Epithelial cell of umbilical artery (primary cell): ENCODE measurements at places on chromosomes 6 and 20. TPM values are rescaled to one million over a fixed set of nuclear protein-coding genes. Genes with fewer than 3 reads are reported as not detected.

Gene PGM3
- 99.2 and 115 TPM in 2 replicates for total RNA-seq

Gene MROH8
- total RNA-seq = 0.15 and 0.65 TPM in 2 replicates

Gene DDX27
- total RNA-seq = 27.9 and 29.8 TPM in 2 replicates

Gene GRM1
- not detected in 2 replicates for total RNA-seq

Gene PI3
- total RNA-seq = not detected in 2 replicates

Gene LRRC1
- total RNA-seq = 5.2 and 6.8 TPM in 2 replicates

Gene ID4
- under 0.01 TPM in 1 of 2 replicates, not detected in the other for total RNA-seq

Gene ARFGEF3
- total RNA-seq = 2.3 and 3.5 TPM in 2 replicates

Gene PTCHD4
- 0.76 and 2.9 TPM in 2 replicates for total RNA-seq

Gene FAM162B
- total RNA-seq = 0.30 TPM in 1 of 2 replicates, not detected in the other

Gene DSP
- total RNA-seq = under 0.01 and 0.46 TPM in 2 replicates

Gene HEY2
- 10.5 and 15.3 TPM in 2 replicates for total RNA-seq

Gene PKIB
- total RNA-seq = 0.76 and 0.97 TPM in 2 replicates

Gene SLC22A23
- 1.9 and 3.8 TPM in 2 replicates for total RNA-seq

Gene TCP11
- total RNA-seq = under 0.01 TPM in 1 of 2 replicates, not detected in the other

Gene CDS2
- 26.6 and 44.1 TPM in 2 replicates for total RNA-seq

Gene RGS19
- 11.7 and 18.2 TPM in 2 replicates for total RNA-seq

Gene MTO1
- 19.2 and 26.9 TPM in 2 replicates for total RNA-seq

Gene OR2B3
- not detected in 2 replicates for total RNA-seq

Gene PM20D2
- 7.8 and 12.9 TPM in 2 replicates for total RNA-seq

Gene OR12D2
- total RNA-seq = not detected in 2 replicates

Gene RIPPLY2
- not detected in 2 replicates for total RNA-seq

Gene PCSK2
- not detected in 2 replicates for total RNA-seq

Gene C4B
- 0.32 and 1.1 TPM in 2 replicates for total RNA-seq

Gene MRAP2
- total RNA-seq = 12.3 and 18.8 TPM in 2 replicates

Gene NCOA7
- total RNA-seq = 61.1 and 73.3 TPM in 2 replicates

Gene HLA-DQA1
- total RNA-seq = not detected in 2 replicates

Gene DCDC2
- under 0.01 and 0.15 TPM in 2 replicates for total RNA-seq

Gene CRISP1
- not detected in 2 replicates for total RNA-seq

Gene PSORS1C1
- 1.3 and 3.3 TPM in 2 replicates for total RNA-seq

Gene LRRC73
- total RNA-seq = 0.15 and 0.32 TPM in 2 replicates

Gene BTNL2
- not detected in 2 replicates for total RNA-seq

Gene ANGPT4
- total RNA-seq = not detected in 2 replicates

Gene FAM83D
- total RNA-seq = 21.1 and 43.8 TPM in 2 replicates

Gene CTCFL
- total RNA-seq = 0.15 TPM in 1 of 2 replicates, not detected in the other

Gene BMP5
- not detected in 2 replicates for total RNA-seq

Gene NKAPL
- 0.30 and 0.32 TPM in 2 replicates for total RNA-seq

Gene EYA2
- total RNA-seq = not detected in 2 replicates

Gene PCED1A
- 18.5 and 19.6 TPM in 2 replicates for total RNA-seq

Gene POU5F1
- total RNA-seq = not detected in 2 replicates

Gene ZSCAN16
- total RNA-seq = 10.7 and 15.3 TPM in 2 replicates

Gene TRIM31
- not detected in 2 replicates for total RNA-seq

Gene BTBD9
- 6.5 and 10.8 TPM in 2 replicates for total RNA-seq

Gene PGC
- total RNA-seq = not detected in 2 replicates

Gene CCN5
- not detected in 2 replicates for total RNA-seq

Gene PAK5
- total RNA-seq = not detected in 2 replicates

Gene SLC9A8
- 3.5 and 5.2 TPM in 2 replicates for total RNA-seq

Gene SUMO4
- 0.32 and 1.7 TPM in 2 replicates for total RNA-seq

Gene RAET1G
- total RNA-seq = 0.30 TPM in 1 of 2 replicates, not detected in the other

Gene ULBP1
- total RNA-seq = under 0.01 and 0.46 TPM in 2 replicates

Gene NT5E
- total RNA-seq = 115 and 239 TPM in 2 replicates

Gene RSPO3
- total RNA-seq = 5.8 and 6.1 TPM in 2 replicates

Gene TSHZ2
- total RNA-seq = under 0.01 TPM in 1 of 2 replicates, not detected in the other

Gene TXLNB
- total RNA-seq = under 0.01 and 0.15 TPM in 2 replicates

Gene ABHD16B
- not detected in 2 replicates for total RNA-seq

Gene HCRTR2
- total RNA-seq = not detected in 2 replicates
